H4 (cell line): ENCODE measurements at places on chromosomes 12 and 14. TPM values are rescaled to one million over a fixed set of nuclear protein-coding genes. Genes with fewer than 3 reads are reported as not detected.

GRCh38 chr12:38538319-38538718, 221.7 kb downstream of the ALG10B start:
- no peak for DNase-seq

Gene NKX2-1
- total RNA-seq = 0.06 and 0.62 TPM in 2 replicates

DNA sequence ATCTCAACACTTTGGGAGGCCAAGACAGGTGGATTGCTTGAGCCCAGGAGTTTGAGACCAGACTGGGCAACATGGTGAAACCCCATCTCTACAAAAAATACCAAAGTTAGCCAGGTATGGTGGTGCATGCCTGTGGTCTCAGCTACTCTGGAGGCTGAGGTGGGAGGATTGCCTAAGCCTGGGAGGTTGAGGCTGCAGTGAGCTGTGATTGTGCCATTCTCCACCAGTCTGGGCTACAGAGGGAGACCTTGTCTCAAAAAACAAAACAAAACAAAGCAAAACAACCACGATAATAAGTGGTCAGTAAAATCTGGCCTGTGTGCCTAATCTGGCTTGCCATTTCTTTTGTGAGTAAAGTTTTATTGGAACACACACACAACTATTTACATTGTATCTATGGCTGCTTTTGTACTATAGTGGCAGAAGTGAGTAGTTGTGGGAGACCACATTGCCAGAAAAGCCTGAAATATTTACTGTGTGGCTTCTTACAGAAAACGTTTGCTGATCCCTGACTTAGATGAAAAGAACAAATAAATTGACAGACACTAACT, 19.4 kb upstream of the KLRG1 start:
- peak; percentile 40 for DNase-seq

- DNase-seq = peak; percentile 10
Measured at GRCh38 chr14:47438650-47439140, 236.7 kb downstream of the MDGA2 start.

Gene PLCZ1
- total RNA-seq = not detected in 2 replicates

Gene TTC8
- total RNA-seq = 21.8 and 27.8 TPM in 2 replicates

DNA sequence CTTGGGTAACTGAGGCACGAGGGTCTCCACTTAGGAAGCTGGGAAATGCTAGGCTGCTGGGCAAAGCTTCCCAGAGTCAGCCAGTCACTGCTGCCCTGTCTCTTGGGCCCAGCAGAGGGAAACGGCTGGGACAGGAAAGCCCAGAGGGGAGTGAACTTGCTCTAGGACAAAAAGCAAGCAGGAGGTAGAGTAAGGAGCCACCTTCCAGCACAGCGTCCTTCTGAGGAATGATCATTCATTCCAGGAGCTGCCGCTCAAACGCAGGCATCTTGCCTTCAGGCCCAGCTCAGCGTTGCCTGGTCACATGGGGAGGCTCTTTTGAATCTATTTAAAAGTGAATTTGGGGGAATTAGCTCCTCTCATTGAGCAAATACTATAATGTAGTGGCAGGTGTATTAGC, 118.6 kb downstream of the CRACR2A start:
- DNase-seq = no peak

Gene GZMH
- total RNA-seq = not detected in 2 replicates

- DNase-seq = no peak
Measured at GRCh38 chr12:11542599-11542998, 106.9 kb upstream of the ETV6 start.

DNA sequence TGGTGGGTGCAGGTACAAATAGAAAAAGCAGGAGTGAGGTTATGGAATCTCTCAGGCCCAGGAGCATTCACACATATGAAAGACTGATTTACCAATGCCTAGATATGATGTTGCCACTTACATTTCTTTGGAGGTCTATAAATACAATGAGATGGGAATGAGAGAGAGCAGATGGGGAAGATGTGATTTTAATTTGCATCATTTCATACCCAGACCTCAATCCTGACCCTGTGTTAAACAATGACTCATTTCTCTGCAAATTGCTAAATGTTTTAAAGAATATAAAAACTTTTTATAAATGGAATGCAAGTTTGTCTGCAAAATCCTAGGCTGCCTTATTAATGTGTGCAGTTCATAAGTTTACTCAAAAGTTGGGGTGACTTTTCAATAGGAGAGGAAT, 38.6 kb upstream of the GNG2 start:
- DNase-seq = no peak

Gene TGM1
- total RNA-seq = 0.12 and 0.74 TPM in 2 replicates

DNA sequence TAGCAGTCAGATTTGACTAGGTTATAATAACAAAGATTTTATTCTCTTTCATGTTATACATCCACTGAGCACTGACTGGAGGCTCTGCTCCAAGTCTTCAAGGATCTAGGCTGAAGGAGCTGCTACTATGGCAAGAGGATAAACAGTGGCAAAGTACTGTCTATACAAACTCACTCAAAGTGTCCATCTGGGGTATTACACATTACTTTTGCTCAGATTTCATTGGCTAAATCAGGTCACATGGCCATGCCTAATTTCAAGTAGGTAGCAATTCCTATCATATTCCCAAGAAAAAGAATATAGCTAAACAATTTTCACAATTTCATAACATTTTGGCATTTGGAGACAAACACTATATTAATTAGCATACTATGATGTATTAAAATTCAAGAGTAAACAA, 40.9 kb downstream of the CDK17 start:
- no peak for DNase-seq

Gene ADGRD1
- total RNA-seq = 0.14 and 0.21 TPM in 2 replicates

Gene KCNA1
- 0.37 TPM in 1 of 2 replicates, not detected in the other for total RNA-seq

- DNase-seq = no peak
Measured at GRCh38 chr12:117580718-117581062, 219.3 kb upstream of the NOS1 start.

GRCh38 chr12:12499909-12500604, 62.6 kb downstream of the DUSP16 start:
- no peak for DNase-seq

GRCh38 chr14:24861083-24861630, 188.8 kb downstream of the STXBP6 start:
- DNase-seq = peak; percentile 82

Gene ALDH1L2
- 2.6 and 9.6 TPM in 2 replicates for total RNA-seq

GRCh38 chr12:30461026-30461615, 234.5 kb downstream of the IPO8 start:
- DNase-seq = no peak

- peak; percentile 80 for DNase-seq
Measured at GRCh38 chr14:63659726-63660125, 18.1 kb upstream of the WDR89 start.

DNA sequence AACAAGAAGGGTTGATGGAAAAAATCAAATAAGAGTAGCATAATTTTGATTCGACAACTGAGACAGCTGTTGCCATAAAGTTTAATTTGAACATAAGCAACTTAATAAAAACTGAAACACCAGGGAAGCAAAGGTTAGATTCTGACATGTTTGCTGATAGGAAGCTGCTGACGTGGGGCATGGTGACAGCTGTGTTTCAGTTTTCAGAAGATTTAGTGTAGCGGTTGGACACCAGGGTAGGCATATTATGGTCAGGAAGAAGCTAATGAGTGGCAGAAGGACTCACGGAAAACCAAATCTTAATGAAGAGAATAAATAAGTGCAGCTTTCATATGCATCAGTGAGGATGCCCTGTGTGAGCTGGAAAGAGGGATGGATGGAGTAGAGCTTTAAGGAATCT, 336.7 kb upstream of the RPL10L start:
- no peak for DNase-seq

- DNase-seq = no peak
Measured at GRCh38 chr12:45705404-45705803, 24.1 kb upstream of the ARID2 start.

Gene MYF5
- not detected in 2 replicates for total RNA-seq

DNA sequence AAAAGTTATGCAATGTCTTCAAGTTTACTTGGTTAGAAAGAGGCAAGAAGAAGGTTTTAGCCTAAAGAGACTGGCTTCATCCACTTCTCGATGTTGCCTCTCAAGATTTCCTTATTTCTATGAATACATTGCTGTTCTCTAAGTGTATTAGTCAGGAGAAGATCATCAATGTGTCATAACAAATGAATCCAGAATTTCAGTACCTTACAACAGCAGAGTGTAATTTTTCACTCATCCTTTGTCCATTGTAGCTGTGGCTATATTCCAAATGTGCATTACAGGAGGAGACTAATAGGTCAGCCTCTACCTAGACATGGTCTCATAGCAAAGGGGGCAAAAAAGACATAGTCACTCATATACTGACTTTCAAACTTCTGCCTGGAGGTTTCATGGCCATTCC, 579.1 kb downstream of the PRKD1 start:
- DNase-seq = no peak

DNA sequence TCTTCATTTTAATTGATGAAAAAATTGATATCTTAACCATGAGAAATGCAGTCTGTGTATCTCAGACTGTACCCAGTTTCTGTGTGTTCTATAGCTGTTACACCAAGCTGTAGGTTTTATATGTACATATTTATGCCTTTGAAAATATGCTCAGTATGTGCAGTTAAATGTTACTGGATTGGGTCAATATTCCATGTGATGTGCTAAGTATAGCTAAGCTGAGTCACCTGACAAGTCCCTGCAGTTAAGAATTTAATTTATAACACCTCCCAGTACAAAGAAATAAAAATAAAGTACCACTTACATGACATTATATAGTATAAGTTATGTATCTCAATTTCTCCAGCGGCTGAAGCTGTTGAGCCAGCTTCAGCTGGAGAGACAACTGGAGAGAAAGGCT, 984.0 kb downstream of the GALC start:
- DNase-seq = no peak

DNA sequence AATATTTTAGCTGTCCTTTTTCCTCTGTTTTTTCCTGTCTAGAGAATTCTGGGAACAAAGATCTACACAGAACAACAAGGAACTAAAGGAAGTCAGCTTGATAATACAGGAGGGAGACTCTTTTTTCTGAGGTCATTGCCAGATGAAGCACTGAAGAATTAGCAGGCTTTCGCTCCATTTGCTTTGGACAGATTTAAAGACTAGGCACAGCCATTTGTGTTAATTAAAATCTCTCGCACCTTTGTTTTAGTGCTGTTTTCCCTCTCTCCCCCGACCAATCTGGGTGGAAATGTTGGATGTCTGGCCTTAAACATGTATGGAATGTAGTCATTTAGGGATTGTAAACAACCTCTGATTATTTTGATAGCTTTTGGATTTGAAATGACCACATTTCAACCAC, 9.6 kb upstream of the GPHN start:
- DNase-seq = no peak

DNA sequence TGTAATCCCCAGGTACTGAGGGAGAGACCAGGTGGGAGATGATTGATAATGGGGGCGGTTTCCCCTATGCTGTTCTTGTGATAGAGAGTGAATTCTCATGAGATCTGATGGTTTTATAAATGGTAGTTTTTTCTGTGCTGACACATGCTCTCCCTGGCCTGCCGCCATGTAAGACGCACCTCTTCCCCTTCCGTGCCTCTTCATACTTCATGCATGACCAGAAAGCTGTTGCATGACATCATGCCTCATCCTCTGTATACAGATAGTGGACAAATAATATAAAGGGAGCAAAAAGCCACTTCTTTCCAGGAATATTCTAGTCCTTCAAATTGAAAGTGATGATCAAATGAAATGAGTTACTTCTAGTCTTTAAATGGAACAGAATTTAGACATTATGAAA, 47.3 kb upstream of the LRIG3 start:
- no peak for DNase-seq

Gene GPRC5A
- total RNA-seq = 10.1 and 10.9 TPM in 2 replicates

Gene DAO
- total RNA-seq = not detected in 2 replicates

DNA sequence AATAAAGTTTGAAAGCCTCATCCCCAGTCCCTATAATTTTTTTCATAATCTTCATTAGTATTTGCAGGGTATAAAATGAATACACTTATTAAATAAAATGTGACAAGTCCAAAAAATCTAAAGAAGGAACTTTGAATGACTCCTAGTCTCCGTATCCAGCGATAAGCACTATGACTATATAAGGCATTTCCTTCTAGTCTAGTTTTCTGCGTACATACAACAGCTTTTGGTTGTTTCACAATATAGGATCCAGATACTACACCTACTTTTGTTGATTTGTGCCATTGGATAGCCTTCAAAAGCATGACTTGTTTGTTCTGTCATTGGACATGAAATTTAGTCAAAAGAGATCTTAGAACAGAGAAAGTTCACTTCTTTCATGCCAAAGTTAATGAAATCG, 133.3 kb upstream of the PWP1 start:
- DNase-seq = no peak

DNA sequence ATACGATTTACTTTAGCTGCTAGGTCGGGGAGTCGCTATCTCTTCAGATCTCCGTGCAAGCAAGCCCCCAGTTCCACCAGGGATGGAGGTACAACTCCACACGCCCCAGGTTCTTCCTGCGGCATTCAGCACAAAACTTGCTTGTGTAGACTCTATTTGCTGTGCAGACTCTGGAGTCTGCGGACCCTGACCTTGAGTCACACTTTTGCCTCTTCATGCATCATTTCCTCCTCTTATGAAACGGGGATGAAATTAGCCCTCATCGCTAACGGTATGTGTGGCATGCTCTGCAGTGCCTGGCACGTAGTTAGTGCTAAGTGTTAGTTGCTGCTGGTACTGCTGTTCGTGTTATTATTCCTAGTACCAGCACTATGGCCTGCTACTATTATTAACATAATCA, 84.4 kb downstream of the TMEM132D start:
- no peak for DNase-seq

- no peak for DNase-seq
Measured at GRCh38 chr14:98698341-98698740, 573.7 kb downstream of the BCL11B start.

DNA sequence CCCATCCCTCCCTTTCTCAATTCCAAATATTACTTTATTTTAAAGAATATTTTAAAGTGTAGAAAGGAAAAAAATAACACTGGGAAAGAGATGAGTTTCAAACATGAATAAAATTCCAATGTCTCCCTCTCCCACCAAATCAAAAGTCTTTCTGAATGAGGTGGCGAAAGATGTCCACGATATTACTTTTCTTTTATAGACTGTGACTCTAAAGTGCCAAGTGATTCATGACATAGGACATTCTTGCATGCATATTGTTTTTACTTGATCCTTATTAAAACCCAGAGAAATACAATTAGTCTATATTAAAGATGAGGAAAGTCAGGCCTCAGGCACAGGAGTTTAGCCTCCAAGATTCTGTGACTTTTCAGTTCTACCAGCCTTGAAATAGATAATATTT, 16.0 kb upstream of the LUM start:
- DNase-seq = no peak

Gene TSFM
- 41.3 and 58.6 TPM in 2 replicates for total RNA-seq
